GM20000 (cell line): ENCODE measurements at places on chromosomes 5 and 9.

GRCh38 chr9:112203536-112203935 lies 28.4 kb upstream of the SUSD1 start:
- no peak for DNase-seq

DNA sequence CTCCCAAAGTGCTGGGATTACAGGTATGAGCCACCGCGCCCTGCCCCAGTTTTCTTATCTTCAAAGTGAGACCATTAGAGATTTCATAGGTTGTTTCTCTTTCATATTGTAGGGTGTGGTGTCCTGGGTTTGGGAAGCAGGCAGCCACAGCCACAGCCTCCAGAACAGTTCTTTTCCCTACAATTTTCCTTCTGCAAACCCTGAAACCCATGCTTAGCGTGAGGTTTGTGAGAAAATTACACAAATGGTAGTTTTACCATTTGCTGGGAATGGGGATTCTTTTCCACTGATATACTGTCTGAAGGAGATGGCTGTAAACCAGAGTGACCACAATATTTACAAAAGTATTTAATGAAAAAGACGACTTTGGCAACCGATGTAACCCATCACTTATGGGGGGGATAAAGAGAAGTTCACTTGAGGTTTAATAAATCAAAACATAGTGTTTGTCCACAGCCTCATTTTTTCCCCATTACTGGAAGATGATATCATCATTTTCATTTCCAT lies 26.7 kb upstream of the ECM2 start:
- DNase-seq: no peak

DNA sequence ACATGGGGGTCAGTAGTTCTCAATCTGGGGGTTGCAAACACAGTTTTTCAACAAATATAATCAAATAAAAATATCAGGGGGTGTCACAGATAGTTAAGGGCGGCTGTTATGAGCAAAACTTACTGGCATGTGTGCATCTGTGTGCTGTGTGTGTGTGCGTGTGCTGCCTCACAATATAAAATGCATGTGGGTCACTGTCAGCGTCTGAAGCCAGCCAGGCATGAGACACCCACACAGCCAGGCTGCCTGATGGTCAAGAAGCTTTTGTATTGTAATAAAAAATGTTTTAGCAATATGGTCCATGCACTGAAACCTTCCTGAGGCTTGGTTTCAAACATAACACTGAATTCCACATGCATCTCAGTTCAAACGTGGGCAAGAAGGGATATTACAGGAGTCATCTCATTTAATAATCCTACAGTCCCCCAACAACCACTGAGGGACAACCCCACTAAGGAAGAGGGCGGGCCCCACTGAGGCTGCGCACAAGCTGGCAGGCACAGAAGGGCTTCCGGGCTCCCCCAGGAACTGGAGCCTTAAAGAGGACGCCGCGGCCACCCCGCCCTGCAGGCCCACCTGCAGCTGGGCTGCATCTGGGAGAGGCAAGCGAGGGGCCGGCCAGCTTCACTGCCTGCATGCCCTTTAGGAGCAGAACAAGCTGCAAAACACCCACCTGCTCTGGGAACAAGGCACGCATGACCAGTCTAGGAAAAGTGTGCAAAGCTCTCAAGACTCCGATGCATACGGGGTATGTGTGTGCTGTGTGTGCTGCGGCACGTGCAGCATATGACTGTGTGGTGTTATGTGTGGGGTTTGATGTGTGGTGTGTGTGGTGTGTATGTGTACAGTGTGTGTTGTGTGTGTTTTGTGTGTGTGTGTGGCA lies 14.1 kb downstream of the SEMA4D start:
- DNase-seq: peak; percentile 87

DNA sequence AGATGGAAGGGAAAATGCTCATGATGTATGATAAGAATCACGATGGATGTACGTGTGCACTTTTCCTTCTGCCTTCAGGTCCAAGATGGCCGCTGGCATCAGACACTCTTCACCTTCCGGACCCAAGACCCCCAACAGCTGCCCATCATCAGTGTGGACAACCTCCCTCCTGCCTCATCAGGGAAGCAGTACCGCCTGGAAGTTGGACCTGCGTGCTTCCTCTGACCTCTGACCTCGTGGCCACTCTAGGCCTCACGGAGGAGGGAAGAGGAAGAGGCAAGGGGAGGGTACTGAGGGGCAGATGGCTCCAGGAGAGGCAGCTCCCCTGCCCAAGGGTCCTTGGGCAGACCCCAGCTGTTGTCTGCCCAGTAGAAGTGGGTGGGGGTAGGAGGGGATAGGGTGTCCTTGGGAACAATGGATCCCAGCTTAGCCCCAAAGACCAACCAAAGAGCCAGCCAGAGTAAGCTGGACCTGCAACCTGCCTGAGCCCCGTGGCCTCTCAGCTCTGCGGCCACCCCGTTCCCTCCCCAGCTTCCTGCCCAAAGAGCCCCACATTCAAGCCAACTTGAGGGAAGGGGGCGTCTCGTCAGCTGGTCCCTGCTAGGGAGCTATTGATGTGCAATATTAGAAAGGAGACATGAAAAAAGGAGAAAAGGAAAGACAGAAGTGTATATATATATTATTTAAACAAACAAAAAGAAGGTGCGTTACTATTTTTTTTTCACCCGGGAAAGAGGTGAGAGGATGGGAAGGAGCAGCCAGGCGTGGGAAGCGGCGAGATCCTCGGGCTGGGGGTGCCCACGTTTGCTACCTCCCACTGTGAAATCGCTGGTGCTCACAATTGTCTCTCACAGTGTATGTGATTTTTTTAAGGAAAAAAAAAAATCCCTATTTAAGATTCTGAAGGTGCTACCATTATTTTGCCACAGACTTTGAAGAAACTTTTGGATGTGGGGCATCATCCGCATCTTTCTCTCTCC lies 12.1 kb upstream of the ORM1 start:
- DNase-seq: no peak

DNA sequence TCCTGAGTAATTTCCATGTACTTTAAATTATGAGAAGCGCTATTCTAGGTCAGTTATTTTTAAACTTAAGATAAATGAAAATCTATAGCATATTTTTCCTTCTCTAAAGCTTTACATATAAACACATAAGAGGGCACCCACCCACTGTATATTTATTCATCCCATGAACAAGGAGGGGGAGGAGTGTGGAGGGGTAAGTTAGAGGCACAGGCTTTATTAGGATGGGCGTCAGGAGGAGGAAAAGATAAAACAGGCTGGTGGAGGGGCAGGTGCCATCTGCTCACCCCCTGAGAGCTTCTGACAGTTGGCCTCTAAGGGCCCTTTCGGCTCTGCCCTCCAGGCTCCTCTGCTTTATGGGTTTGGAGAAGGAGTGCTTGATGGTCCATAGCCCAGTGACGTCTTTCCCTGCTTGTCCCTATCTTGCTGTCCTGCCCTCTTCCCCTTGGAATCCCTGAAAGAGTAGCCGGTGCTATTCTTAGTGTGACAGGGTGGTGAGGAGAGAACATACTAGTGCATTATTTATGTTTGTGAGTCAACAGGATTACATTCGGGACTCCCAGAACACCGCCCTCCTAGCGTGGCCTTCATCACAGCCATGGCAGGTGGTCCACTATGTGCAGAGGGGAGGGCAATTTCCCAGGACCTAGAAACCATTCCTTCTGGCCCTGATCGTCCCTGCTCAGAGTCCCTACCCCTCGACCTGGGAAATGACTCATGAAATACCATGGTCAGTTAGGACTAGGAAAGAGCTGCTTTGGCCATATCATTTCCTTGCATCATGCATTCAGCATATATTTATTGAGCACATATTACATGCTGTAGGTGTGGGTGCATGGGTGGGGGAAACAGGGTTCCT lies 7.9 kb upstream of the SYNPO start:
- no peak for DNase-seq

- no peak for DNase-seq
These were observed 11.1 kb upstream of the CCIN start for GRCh38 chr9:36158122-36158521.

GRCh38 chr9:127915325-127915752 lies 1.5 kb downstream of the ST6GALNAC4 start:
- no peak for DNase-seq
